ENCODE measurements at places on chromosomes 13 and 19. TPM values are rescaled to one million over a fixed set of nuclear protein-coding genes. Genes with fewer than 3 reads are reported as not detected.

DNA sequence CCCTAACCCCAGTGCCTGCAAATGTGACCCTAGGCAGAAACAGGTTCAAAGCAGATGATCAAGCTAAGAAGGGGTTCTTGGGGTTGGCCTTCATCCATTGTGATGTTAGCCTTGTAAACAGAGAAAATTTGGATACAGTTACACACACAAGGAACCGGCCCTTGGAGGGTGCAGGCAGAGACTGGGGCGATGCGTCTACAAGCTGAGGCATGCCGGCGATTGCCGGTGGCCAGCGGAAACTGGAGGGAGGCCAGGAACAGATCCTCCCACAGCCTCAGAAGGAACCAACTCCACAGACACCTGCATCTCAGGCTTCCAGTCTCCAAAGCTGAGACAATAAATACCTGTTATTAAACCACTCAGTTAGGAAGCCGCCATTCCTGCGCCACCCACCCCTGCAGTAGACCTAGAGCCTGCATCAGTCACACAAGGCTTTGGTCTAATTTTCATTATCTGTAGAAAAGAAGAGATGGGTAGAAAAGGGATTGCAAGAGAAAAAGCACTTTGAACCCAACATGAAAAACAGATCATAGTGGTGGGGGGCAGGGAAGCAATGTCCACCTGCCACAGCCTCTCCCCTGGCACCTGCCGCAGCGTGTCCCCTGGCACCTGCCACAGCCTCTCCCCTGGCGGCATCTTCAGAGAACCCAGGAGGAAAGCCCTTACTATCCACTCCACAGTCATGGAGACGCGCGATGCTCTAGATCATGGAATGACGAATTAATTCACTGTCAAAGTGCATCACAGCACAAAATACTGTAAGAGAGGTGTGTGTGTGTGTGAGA is 119.7 kb upstream of the SOX1 start:
- no peak overlapping the region for H3K27ac ChIP-seq
- no peak overlapping the region for H3K4me3 ChIP-seq
- H3K36me3 ChIP-seq: no peaks in the 10 kb centered on the region
- no peaks in the 10 kb centered on the region for H3K4me1 ChIP-seq
- H3K27me3 ChIP-seq: peaks cover 85% of the 10 kb centered on the region

DNA sequence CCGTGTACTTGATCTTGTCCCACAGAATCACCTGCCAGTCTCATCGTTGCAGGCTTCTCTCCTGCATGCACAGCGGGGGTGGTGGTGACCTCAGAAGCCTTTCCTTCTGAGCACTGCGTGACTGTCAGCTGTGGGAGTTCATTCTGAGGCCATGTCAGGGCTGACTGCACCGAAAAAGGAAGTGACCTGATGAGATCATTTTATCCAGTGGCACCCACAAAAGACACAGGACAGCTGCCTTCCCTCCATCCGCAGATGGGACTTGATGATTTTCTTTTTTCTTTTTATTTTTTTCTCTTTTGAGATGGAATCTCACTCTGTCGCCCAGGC is 89.7 kb downstream of the RAB20 start:
- no peak overlapping the region for H3K4me3 ChIP-seq
- peak; percentile 49 for DNase-seq
- peaks cover 17% of the 10 kb centered on the region for H3K4me1 ChIP-seq
- H3K27me3 ChIP-seq: no peaks in the 10 kb centered on the region
- peaks cover 97% of the 10 kb centered on the region for H3K36me3 ChIP-seq
- peak overlapping the region; percentile 27 for H3K27ac ChIP-seq

DNA sequence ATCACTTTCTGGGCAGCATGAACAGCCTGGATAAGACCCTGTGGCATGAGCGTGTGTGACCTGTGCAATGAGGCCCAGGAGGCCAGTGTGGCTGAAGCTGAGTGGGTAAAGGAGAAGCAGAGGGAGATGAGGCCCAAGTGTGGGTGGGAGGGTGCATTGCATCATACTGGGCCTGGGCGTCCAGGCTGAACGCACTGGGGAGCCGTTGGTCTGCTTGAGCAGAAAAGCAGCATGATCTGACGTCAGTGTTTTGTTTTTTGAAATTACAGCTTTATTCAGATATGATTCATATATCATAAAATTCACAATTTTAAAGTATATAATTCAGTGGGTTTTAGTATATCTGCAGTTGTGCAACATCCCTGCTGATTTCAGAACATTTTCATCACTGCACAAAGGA is 409.7 kb downstream of the HS6ST3 start:
- no peak for DNase-seq
- H3K4me1 ChIP-seq: no peaks in the 10 kb centered on the region
- no peaks in the 10 kb centered on the region for H3K36me3 ChIP-seq
- no peak overlapping the region for H3K4me3 ChIP-seq
- no peak overlapping the region for H3K27ac ChIP-seq
- H3K27me3 ChIP-seq: no peaks in the 10 kb centered on the region

GRCh38 chr13:35826626-35827254 is 304.4 kb downstream of the DCLK1 start:
- no peak for DNase-seq
- H3K4me1 ChIP-seq: no peaks in the 10 kb centered on the region
- H3K27me3 ChIP-seq: no peaks in the 10 kb centered on the region
- no peak overlapping the region for H3K4me3 ChIP-seq
- no peak overlapping the region for H3K27ac ChIP-seq

- peak overlapping the region; percentile 85 for H3K4me3 ChIP-seq
- no peaks in the 10 kb centered on the region for H3K36me3 ChIP-seq
- peak; percentile 87 for DNase-seq
- peaks cover 56% of the 10 kb centered on the region for H3K4me1 ChIP-seq
- H3K27ac ChIP-seq: peak overlapping the region; percentile 88
Observed at GRCh38 chr13:43785650-43786471, 911 bp downstream of the ENOX1 start.

DNA sequence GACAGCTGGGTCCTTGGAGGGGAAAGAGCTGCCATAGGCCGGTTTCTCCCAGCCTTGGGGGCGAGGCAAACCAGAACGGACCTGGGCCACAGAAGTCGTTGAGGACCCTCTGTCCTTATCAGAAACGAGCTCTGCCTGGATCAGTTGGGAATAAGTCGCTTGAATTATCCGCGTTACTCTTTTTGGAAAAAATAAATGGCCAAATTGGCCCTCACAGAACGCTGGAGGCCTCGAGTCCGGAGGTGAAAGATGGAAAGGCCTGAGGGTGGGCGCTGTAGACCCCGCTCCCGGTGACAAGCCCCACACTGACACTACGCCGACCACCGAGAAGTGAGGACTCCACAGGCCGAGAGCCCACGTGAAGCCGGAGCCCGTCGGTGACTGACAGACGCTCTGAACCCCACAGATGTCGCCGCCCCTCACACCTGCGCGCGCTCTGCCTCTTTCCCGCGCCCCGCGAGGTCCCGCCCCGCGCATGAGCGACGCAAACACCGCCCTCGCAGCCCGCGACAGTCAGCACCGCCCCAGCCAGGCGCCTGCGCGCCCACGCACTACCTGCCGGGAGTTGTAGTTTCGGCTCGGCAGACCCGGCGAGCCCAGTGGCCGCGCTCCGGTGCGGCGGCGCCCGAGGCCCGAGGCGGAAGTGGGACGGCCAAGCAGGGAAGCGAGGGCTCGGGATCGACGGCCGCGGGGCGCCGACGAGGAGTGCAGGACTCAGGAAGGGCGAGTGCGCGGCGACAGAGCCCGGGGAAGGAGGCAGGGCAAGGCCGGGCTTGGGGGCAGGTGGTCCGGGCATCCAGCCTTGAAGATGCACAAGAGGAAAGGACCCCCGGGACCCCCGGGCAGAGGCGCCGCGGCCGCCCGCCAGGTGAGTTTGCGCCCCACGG is at the start of the genes BRME1 and CC2D1A:
Gene BRME1, minus strand, starts transcription at position 484 of the 887 bp plus-strand sequence. CDS start 1,225 bp downstream, outside the sequence.
Gene CC2D1A, plus strand, starts transcription at position 568 of the 887 bp plus-strand sequence. Its CDS starts 241 bp downstream, at position 809.
- peak within 1 kb of the TSS; percentile 96 for H3K4me3 ChIP-seq
- peaks cover 15% of the 10 kb centered on the region for H3K36me3 ChIP-seq
- DNase-seq: peak; percentile 94

DNA sequence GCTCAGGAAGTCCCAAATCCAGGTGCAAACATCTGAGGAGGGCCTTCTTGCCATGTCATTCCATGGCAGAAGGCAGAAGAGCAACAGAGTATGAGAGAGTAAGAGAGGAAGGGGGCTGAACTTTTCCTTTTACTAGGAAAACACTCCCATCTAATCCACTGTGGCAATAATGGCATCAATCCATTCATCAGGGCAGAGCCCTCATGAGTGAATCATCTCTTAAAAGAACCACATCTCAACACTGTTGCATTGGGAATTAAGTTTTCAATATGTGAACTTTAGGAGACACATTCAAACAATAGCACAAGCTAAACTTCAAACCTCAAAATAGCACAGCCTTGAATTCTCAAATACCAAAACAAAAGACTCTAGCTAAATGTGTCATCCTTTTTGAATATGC is 264.5 kb downstream of the KCTD12 start:
- H3K27ac ChIP-seq: peak overlapping the region; percentile 21
- H3K27me3 ChIP-seq: no peaks in the 10 kb centered on the region
- no peak for DNase-seq
- H3K4me3 ChIP-seq: no peak overlapping the region
- peaks cover 10% of the 10 kb centered on the region for H3K4me1 ChIP-seq
- H3K36me3 ChIP-seq: no peaks in the 10 kb centered on the region

DNA sequence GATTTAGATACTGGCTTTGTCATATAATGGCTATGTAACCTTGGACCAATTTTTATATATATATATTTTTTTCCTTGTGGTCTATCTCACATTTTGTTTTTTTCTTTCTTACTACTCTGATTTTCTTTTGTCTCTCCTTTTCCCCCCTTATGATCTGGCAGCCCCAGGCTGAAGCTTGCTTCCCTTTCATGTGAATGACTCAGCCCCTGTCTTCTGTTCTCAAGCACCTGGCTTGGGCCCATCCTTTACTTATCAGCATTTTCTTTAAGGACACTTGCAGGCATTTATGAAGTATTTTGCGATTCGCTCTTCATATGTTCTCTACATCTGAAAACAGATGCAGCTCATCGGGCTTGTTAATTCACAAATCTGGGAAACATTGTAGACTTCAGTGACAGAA is 163.6 kb downstream of the SPRY2 start:
- no peak for DNase-seq
- no peak overlapping the region for H3K4me3 ChIP-seq

- peak overlapping the region; percentile 98 for H3K4me3 ChIP-seq
- no peaks in the 10 kb centered on the region for H3K27me3 ChIP-seq
- peaks cover 51% of the 10 kb centered on the region for H3K36me3 ChIP-seq
- no peak for DNase-seq
- H3K4me1 ChIP-seq: peaks cover 75% of the 10 kb centered on the region
Observed at GRCh38 chr19:48874303-48875135, 2.3 kb downstream of the PPP1R15A start.

DNA sequence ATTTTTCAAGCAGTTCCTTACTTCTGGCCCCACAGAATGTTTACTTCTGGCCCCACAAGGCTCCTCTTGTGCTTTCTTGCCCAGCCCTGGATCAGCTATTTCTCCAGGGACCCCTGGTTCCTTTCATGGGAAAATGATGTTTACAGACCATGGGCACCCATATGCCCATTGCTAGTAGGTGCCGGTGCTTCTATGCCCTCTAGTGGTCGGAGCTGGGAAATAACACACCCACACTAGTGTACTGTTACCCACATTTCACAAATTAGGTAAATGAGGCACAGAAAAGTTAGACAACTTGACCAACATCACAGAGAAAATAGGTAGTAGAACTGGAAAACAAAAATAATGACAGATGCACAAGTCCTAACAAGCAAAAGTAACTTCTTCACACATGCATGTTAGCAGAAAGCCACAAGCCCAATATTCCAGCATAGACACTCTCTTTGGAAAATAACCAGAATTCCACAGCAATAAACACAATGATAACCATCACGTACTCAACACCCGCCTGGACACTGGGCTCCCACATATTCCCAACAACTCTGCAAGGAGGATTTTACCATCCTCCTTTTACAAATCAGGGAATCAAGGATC is 1.3 kb upstream of the CEACAM6 start:
- no peaks in the 10 kb centered on the region for H3K36me3 ChIP-seq
- H3K27me3 ChIP-seq: peaks cover 53% of the 10 kb centered on the region
- DNase-seq: no peak
- H3K4me1 ChIP-seq: peaks cover 4% of the 10 kb centered on the region
- H3K27ac ChIP-seq: no peak overlapping the region
- no peak overlapping the region for H3K4me3 ChIP-seq

- H3K4me3 ChIP-seq: no peak overlapping the region
- no peaks in the 10 kb centered on the region for H3K27me3 ChIP-seq
- H3K36me3 ChIP-seq: no peaks in the 10 kb centered on the region
- H3K27ac ChIP-seq: peak overlapping the region; percentile 80
- DNase-seq: no peak
Observed at GRCh38 chr13:40476175-40476958, 190.1 kb downstream of the FOXO1 start.

GRCh38 chr19:35030257-35031071 is at the start of gene SCN1B:
Gene SCN1B, plus strand, starts transcription at chr19:35030470. Its CDS starts 351 bp downstream, at chr19:35030821.
- peak within 1 kb of the TSS; percentile 65 for H3K27ac ChIP-seq
- peak; percentile 65 for DNase-seq
- H3K27me3 ChIP-seq: no peaks in the 10 kb centered on the region
- H3K36me3 ChIP-seq: peaks cover 36% of the 10 kb centered on the region

LILRB2 gene
- 1.7 TPM for total RNA-seq

SLC6A16 gene
- total RNA-seq: 1.1 TPM

FGF21 gene
- not detected for total RNA-seq

ZNF44 gene
- 7.8 TPM for total RNA-seq

MBNL2 gene
- total RNA-seq: 76.5 TPM

MEIOSIN gene
- not detected for total RNA-seq

ERICH6B gene
- not detected for total RNA-seq

Data from left ventricle myocardium inferior (tissue), 1 donor.